ENCODE measurements at places on chromosomes 1 and 21. TPM values are rescaled to one million over a fixed set of nuclear protein-coding genes. Genes with fewer than 3 reads are reported as not detected.

INTS3 gene
- polyA plus RNA-seq: 60.5 TPM

- H3K36me3 ChIP-seq: no peaks in the 10 kb centered on the region
- DNase-seq: no peak
- no peak overlapping the region for H3K27ac ChIP-seq
- H3K4me1 ChIP-seq: no peaks in the 10 kb centered on the region
- H3K4me3 ChIP-seq: no peak overlapping the region
- H3K27me3 ChIP-seq: peaks cover 2% of the 10 kb centered on the region
Measured at GRCh38 chr1:182163821-182164223, 102.3 kb upstream of the ZNF648 start.

DNA sequence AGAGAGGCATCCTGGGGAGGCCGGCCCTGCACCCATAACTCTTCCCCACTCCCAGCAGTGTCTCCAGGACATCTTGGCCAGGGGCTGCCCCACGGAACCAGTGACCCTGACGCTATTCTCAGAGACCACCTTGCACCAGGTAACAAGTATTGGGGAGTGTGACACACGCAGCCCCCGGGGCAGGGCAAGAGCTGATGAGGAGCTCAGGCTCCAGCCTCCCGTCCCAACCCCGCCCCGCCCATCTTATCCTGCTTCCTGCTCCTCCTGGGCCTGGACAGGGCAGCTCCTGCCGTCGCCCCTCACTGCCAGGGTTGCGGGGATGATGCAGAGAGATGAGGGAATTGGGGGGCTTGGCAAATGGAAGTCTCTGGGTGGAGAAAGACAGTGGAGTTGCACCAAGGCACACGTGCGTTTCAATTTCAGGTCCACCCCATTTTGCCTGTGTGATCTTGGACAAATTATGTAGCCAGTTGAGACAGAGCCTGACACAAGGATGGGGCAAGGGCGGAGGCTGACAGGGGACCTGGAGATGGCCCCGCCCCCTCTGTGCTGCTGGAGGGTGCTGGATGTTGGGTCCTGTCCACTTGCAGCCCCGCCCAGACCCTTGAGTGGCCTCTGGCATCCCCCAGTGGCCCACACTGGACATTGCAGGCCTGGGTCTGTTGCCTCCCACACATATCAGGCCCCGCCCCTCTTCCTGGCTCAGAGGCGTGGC lies 10.7 kb downstream of the CLCNKA start:
- no peaks in the 10 kb centered on the region for H3K4me1 ChIP-seq
- no peaks in the 10 kb centered on the region for H3K36me3 ChIP-seq
- DNase-seq: peak; percentile 90

PCP4 gene
- polyA plus RNA-seq: 3.0 TPM

ADCY10 gene
- 0.44 TPM for polyA plus RNA-seq

HRNR gene
- polyA plus RNA-seq: not detected

All from cardiac muscle cell (in vitro differentiated cells and primary cell).